ENCODE measurements at places on chromosomes 11 and 22.
A peak's percentile ranks its signal among the peaks of the same experiment; 100 is the strongest.

DNA sequence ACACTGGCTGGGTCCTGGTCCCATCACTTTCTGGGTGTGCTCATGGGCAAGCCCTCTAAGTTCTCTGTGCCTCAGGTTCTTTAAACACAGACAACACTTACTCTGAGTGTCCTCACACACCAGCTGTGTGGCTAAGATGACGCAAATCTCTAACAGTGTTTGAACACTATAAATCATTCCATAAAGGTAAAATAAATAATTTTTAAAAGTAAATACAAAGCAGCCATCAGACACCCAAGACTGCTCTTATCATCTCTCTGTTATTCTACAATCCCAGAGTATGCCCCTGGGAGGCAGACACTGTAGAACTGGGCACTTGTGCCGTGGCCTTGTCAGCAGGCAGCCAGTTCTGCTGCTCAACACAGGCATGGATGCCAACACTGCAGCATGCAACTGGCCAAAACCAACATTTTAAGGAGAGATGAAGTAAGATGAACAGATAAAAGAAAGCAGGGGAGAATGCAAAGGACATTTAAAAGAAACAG lies 56.8 kb downstream of the RPL27A start:
- no peak for DNase-seq

GRCh38 chr22:39690881-39691605 lies 120.5 kb downstream of the CACNA1I start:
- peak; percentile 6 for DNase-seq

GRCh38 chr11:10019906-10020682 lies 273.9 kb downstream of the SBF2 start:
- DNase-seq = no peak

GRCh38 chr22:20037419-20037818 lies 16.5 kb downstream of the TANGO2 start:
- DNase-seq = no peak

DNA sequence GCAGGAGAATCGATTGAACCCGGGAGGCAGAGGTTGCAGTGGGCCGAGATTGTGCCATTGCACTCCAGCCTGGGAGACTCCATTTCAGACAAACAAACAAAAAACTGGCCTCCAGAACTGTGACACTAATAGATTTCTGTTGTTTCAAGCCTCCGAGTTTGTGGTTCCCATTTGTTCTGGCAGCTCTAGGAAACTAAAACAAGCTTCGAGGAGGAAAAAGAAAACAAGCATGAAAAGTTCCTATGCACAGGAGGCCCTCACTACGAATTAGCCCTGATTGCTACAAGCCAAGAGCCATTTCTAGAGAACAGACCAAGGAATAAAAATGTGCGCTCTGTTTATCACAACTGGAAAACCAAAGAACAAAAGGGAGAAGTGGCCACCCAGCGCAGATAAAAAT lies 47.8 kb upstream of the SHANK2 start:
- DNase-seq = no peak

DNA sequence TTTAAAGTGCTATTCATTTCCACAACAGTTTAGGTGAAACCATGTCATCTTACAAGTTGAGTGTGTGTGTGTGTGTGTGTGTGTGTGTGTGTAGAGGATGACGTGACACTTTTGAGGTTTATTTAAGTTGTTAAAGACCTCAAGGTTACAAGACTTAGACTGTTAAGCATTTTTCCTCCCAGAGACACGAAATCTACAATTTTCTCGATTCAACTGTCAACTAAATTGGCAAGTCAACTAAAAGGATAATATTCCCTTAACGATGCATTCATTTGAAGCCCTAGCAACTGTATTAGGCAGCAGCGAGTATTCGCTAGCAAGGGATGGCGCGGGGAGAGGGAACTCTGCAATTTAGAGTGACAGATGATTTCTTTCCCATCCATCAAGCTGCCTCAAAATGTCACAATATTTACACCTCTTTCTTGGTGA lies 17.6 kb upstream of the BDNF start:
- DNase-seq = no peak

DNA sequence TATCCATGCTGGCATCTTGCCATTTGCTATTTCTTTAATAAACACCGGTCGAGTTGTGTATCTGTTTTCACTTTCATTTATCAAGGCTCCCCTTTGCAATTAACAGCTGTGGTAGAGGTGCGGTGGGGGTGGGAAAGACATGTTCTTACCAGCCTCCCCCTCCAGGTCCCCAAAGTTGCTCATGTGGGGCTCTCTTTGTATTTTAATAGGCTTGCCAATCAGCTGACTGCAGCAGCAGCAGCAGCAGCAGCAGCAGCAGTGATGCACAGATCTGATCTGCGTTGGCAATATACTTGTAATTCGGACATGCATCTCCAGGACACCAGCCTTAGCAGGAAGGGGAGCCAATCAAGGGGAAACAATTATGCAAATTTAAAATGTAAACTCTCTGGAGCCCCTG lies 40.3 kb upstream of the E2F8 start:
- DNase-seq = no peak

DNA sequence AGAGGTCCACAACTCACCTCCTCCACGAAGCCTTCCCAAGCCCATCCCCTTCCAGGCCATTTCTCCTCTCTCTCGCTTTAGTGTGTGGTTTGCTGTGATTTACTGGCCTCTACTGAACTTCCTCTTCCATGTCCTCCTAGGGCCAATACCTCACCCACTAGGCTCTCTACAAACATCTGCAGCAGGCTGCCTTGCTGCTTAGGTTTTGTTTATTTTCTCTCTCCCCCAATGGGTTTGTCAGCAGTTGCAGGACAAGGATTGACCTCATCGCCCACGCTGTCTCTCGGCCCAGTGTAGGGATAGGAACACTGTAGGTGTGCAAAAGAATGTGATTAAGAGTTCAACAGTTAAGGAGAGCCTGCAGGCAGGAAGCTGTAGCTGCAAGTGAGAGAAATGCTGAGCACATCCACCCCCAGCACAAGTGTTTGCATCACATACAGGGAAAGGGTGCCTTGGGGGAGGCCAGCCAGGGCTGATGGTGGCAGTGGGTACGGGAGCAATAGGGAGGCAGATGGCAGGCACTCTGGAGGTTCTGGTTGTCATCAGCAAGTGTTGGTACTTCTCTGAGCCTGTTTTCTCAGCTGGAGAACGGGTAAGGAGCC lies 1.4 kb downstream of the PC start:
- peak; percentile 24 for DNase-seq

DNA sequence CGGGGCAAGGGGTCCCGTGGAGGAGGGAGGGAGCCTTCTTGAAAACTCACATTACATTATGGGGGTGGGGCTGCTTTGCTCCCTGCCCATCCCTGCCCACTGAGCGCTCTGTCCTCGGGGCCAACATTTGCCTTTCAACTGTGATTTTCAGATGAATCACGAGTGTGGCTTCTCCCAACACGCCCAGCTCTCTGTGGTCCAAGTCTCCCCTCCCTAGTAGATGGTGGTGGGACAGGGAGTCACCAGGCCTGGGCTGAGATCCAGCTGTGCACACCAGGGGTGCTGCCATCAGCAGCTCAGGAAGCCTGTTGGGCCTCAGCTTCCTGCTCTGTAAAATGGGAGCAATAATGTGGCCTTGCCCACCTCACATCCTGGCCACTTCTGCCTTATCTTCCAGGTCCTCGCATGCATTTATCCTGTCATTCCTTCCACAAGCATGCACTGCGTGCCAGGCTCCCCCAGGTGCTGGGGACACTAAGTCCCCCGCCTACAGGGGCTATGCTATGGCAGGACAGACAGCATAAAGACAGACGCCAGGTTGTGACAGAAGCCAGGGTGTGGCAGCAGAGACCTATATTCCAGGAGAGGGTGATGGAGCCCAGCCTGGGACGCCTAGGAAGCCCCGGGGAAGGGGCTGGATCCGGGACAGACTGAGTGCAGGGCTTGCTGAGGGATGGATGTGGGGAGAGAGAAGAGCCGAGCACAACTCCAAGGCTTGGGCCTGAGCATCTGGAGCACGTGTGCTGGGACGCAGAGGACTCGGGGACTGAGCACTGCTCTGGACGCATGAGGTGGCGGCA lies 30.5 kb downstream of the NFAM1 start:
- DNase-seq = no peak

- no peak for DNase-seq
Observed at GRCh38 chr11:118263695-118264568, at the start of gene MPZL2. Gene MPZL2 (minus strand): TSS chr11:118264297. CDS start chr11:118264153, 144 bp downstream.

- no peak for DNase-seq
Observed at GRCh38 chr11:34613552-34614056, 7.3 kb upstream of the EHF start.

- no peak for DNase-seq
Observed at GRCh38 chr22:42905702-42906183, 48.7 kb upstream of the ARFGAP3 start.

All from hippocampal formation (tissue), 2 donors.